ENCODE measurements at places on chromosomes 2 and 18.

DNA sequence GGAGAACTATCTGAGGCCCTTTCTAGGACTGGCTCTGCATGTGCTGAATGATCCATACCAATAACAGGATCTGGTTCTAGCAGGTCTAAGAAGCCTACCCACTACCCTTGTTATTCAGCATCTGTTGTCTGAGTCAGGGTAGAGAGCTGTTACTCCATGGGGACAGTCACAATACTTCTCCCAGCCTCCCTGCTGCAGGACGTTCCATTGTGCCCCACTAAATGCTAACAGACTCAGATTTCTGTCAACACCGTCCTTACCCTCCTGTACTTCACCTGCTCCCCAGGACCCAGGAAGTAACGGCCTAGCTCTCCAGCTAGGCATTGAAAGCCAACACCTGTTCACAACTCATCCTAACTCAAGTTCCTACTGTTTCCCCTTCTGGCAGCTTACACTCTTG, 719.7 kb upstream of the ID2 start:
- peak; percentile 14 for DNase-seq

GRCh38 chr2:10264506-10265328, 38.0 kb upstream of the HPCAL1 start:
- no peak for DNase-seq

- DNase-seq: no peak
These were observed 91.6 kb downstream of the NFATC1 start for GRCh38 chr18:79487183-79487800.

DNA sequence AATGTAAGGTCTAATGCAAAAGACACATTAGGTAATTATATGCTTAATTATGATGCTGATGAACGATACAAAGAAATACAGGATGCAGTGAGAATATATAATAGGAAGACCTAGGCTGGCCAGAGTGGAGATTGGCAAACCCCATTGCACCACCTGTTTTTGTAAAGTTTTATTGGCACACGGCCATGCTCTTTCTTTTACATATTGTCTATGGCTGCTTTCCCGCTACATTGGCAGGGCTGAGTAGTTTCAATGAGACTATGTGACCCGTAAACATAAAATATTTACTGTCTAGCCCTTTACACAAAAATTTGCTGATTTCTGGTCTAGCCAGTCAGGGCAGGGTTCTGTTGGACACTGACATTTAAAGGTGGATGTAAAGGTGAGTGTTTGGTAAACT, 5.4 kb downstream of the SEC11C start:
- DNase-seq: peak; percentile 78

DNA sequence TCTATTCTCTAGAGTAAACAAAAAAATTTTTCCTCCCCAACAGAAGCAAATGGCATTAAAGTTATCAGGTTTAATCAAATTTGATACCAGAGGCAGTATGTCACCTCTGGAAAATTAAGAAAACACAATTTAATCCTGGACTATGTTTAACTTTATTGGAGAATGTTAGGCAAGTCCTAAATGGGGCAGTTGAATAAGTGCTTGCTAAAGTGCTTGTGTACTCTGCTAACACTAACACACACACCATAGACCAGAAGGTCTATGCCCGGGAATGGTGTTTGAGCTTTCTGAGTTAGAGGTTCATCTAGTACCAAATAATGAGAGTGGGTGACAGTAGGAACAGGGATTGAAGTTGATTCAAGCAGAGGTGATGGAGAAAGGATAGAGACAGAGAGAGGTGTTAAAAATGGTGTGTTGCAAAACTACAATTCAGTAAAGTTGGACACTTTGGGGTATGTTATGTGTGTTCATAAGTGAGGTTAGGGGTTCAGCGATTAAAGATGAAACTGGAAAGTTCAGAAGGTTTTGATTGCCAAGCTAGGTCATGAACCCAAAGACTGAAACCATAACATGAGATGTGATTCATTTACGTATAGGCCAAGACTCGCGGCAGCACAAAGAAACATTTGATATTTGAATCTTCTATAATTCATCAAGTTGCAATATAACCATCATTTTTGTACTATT, 40.5 kb upstream of the PEX13 start:
- DNase-seq: no peak

DNA sequence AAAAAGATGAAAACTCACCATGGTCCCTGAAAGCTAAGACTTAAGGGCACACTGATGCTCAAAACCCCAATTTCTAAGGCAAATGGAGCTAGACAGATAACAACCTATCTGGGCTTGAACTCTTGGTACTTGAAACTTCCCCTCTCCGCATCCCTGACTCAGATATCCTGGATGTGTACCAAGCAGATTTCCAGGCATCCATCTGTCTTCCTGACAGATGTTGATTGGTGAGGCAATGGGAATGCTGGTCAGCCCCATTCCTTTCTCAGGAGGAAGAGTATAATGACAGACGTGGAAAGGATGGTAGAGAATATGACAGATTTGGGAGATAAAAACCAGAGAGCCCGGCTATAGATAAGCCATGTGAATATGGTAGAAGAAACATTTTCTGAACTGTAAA, 69.2 kb downstream of the ADD2 start:
- DNase-seq: no peak

- no peak for DNase-seq
These were observed 91.9 kb downstream of the EPB41L5 start for GRCh38 chr2:120104772-120105171.

DNA sequence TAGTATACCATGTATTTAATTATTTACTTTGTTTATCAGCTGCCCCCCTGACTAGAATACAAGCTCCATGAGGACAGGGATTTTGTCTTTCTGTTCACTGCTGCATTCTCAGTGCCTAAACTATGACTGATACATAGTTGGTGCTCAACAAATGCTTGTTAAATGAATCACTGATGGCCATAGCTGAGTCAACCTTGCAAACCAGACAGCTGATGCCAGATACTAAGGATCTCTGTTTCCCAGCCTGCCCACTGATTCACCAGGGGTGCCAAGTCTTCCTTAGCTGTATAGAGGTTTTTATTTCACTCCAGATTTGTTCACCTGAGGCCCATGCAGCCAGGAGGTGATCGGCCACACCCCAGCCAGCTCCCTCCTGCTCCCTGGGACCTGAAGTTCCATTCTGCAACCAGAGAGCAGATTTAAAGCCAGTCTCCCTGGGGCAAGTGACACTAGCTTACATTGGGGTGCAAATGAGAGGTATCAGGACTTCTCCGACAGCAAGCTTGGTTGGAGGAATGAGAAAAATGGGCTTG, 92.2 kb downstream of the C1QL2 start:
- DNase-seq: no peak

- DNase-seq: no peak
These were observed 64.7 kb downstream of the TEX51 start for GRCh38 chr2:126963390-126963789.

DNA sequence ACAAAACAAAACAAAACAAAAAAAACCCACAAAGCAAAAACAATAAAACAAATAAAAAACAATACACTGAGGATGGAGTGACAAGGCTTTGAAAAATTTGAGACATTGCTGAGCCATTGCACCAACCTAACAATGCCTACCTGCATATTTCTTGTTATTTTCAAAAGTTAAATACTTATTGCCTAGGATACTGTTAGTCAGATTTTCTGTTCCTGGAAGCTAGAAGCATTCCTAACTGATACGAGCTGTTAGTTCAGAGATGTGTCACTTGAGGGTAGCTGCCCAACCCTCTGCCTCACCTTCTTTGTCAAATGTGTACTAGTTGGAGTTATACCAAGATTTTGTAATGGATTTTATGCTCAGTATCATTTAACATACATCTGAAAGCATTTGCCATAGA, 187.2 kb downstream of the TXNL1 start:
- no peak for DNase-seq

GRCh38 chr2:174730698-174731018, 33.6 kb downstream of the CHRNA1 start:
- DNase-seq: no peak

DNA sequence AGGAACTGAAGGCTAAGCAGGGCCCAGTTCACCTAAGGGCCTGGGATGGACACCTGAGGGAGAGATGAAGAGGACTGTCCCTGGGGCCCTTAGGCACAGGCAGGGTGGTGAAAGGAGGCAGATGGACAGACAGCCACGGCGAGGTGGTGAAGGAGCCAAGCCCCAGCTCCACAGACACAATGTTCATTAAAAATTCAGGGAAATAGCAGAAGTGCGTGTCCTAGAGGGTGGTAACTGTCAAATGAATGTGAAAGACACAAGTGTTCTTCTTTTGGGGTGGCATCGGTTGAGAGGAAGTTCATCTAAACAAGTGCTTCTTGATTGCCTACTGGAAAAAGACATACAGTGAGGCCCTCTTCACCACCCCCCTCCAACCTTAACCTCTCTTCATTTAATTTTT, 76.2 kb upstream of the SIX2 start:
- no peak for DNase-seq

DNA sequence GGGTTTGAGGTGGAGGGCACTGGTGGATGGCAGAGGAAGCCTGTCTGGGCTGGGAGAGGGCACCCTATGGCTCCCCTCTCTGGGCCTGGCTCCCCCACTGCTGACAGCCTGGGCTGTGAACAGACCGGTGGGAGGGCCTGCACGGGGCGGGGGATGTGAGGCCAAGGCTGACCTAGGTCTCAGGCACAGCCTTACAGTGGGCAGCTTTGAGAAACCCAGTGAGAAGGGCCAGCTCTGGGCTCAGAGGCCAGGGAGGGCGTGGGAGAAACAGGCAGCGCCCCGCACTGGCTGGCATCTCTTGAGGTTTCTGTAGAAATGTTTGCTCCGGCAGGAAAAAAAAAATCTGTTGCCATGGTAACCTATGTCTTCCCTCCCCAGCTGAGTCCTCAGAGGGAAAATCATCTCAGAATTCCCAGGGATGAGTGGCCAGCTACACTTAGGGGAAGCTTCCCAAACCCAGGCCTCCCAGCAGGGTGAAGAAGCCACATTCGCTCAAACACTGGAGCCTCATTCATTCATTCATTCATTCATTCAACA, 71.7 kb upstream of the TAF1B start:
- no peak for DNase-seq

DNA sequence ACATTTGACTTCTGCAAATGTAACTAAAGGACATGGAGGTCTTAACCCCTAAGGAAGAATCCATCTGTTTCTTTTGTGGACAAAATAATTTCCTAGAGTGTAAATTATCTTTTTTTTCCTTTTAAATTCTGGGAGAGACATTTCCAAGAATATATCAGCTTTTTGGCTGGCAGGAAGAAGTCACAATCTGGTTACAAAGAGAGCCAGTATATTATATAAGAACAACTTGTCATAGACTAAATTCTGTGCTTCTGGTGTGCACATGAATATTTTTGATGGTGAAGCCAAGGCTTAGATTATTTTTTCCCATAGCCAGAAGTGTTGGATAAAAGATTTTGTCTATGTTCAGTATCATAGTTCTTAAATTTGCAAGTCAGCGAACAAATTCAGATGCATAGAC, 500.6 kb downstream of the XIRP2 start:
- DNase-seq: no peak

DNA sequence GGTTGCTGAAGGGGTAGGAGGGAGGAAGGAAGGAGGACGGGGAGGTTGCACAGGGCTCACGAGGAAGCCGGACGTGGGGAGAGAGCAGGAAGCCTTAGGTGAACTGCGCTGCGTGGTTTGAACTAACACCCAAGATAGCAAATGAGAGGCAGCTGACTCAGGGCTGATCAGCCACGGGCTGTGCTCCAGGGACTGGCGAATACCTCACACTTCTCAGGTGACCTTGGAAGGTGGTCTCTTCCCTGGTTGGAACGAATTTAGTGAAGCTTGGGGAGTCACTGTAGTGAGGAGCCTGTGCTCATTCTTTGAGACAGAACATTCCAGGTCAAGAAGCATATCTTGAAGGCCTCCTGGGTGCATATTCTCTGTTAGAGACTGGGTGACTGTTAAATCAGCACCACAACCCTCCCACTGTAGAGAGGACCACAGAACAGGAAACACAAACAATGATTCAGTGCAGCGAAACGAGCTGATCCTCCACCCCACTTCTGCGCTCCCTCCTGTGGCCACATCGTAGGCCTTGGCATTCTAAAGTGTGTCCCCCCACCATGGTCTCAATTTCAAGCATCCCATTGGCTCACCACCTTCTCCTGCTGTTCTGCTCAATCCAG, 33.8 kb downstream of the TOGARAM2 start:
- DNase-seq: no peak

DNA sequence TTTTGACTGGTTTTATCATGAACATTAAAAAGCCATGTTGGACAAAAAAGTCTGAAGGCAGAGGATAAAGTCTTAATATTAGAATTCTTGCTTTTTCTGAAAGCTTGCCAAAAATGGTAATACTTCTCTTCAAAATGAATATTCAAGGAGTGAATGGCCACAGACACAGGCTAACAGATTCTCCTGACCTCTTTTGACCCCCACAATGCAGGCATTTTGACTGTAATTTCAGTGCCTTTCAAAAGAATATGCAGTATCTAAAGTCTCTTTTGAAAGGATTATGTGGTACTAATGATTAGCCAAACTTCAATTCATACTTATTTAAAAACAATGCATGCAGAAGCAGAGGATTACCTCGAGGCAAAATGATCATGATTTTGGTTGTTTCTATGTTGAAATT, 557.8 kb upstream of the GCFC2 start:
- no peak for DNase-seq

DNA sequence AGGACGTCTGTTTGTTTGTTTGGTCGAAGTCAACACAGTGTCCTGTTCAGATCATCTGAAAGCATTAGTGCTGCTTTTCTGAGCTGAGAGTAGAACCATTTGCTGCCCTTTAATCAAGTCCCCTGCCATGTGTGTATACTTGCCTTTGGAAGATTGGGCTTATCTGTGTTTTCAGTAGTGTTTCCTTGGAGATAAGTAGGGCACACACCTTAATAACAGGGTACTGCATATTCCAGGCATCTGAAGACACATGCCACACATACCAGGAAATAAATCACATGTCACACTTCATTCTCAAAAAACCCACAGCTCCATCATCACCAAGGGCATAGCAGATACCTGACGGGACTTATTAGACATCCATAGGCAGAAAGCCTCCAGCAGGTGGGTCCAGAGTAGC, 157.4 kb downstream of the SOX11 start:
- no peak for DNase-seq

DNA sequence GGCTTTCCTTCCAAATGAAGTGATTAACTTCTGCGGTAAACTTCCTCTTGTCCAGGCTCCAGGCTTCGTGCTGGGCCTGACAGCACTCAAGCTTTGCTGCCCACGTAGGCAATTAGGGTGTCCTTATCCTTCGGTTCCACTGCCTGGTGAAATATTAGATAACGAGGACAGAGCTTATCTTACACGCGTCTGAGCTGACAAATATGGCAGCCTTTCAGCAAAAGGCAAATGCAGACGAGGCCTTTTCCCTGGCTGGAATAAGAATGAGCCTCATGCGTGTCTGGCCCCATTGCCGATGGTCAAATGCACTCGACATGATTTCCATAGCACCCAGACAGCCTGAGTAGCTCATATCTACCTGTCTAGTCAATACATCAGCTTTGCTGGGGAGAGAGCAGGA, 141.5 kb downstream of the FAM210A start:
- DNase-seq: no peak

- peak; percentile 93 for DNase-seq
These were observed at the start of gene TMX3 for GRCh38 chr18:68714712-68715496. TMX3 (minus strand) TSS chr18:68715108; CDS start chr18:68714981, 127 bp downstream.

GRCh38 chr2:209937893-209938292, 64.5 kb upstream of the RPE start:
- DNase-seq: no peak

All from NCI-H748 treated with DMSO at 0.1 percent for 48 hours (cell line).